ENCODE measurements at places on chromosomes 7 and 10.

DNA sequence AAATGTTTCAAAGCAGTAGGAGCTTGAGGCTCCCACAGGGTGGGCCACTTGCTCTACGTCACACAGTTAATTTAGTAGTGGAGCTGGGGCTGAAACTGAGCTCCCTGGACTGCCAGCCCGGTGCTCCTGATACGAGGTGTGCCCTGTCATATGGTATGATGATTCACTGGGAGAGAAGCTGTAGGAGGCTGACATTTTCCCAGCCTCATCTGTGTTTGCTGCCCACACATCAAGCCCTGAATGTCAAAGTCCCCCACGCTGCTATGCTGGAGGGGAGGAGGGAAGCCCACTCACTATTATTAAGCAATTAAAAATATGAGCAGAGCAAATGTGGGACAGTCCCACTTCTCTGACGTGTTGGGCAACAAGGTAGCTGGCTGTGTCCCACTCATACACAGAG is 81.2 kb upstream of the SORCS3 start:
- no peak for DNase-seq

- DNase-seq = no peak
Observed at GRCh38 chr10:30782157-30782536, 152.6 kb upstream of the LYZL2 start.

GRCh38 chr10:112875476-112876267 is 74.4 kb upstream of the TCF7L2 start:
- peak; percentile 36 for DNase-seq

DNA sequence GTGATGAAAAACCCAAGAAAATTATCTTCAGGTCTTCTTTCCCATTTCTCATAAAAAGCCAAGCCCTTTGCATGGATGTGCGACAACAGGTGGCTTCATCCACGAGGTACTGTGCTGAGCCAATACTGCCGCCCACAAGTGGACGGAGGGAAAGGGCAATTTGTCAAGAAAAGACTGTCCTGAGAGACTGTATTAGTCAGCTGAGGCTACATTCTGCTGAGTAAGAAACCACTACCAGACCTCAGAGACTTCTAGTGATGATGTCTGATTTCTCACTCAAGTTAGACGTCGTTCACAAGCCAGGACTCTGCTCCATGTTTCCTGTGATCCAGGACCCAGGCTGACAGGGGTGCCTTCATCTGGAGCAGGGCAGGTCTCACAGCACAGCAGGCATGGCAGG is 171.5 kb upstream of the CDCA7L start:
- DNase-seq = no peak

DNA sequence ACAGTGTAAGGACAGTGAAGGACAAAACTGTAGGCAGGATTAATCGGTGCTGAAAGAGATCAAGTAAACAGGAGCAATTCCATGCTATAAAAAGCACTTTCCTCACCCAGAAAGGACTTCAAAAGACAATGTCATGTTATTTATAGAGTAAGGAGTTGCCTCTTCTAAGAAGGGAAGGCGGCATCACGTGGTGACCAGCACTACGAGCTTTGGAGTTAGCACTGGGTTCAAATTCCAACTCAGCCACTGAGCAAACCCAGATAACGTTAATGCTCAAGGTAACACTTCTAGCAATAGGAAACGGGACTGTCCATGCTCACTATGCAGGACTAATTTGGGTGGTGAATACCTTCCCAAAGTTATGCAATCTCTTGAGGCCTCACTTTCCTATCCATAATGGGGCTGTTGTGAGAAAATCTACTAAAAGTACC is 715 bp upstream of the PANK1 start:
- no peak for DNase-seq

- DNase-seq = no peak
Observed at GRCh38 chr7:44057849-44058758, 7.3 kb downstream of the PGAM2 start.

DNA sequence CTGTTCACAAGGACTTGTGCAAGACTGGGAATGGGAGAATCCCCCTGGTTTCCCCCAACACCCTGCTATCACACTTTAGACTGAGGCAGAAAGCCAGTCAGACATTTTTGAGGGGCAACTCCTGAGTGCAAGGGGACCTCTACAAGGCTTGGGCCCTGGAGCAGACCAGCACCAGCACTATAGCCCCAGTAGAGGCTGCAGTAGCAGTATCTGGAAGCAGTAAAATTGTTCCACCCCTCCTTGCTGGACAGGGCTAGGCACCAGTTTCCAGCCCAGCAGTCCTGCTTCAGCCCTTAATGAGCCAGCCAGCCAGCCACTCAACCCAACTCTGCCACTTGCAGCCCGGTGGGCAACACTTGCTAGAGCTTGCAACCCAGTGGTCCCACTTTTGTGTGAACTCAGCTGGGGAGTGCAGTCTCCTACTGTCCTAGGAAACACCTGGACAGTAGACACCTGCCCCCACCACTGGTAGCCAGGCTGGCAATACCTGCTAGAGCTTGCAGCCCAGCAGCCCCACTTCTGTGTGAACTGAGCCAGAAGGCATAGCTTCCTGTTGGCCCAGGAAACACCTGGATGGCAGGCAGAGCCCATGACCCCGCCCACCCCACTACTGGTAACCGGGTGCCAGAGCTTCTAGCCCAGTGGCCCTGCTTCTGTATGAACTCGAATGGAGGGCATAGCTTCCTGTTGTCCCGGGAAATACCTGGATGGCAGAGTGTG is 65.0 kb downstream of the FBXL13 start:
- DNase-seq = no peak

DNA sequence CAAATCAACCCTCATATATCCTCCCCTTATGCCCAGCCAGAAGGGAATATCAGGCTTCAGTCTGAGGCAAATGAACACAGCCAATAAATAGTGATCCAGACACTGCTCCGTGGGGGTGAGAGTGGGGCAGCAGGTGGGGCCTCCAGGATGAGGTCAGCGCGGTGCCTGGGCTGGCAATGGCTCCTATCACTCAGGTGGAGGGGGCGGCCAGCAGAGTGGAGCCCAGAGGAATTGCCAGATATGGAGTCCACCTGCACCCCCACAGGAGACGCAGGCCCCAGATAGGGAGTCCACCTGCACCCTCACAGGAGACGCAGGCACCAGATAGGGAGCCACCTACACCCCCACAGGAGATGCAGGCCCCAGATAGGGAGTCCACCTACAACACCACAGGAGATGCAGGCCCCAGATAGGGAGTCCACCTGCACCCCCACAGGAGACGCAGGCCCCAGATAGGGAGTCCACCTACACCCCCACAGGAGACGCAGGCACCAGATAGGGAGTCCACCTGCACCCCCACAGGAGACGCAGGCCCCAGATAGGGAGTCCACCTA is 78.0 kb upstream of the PPP2R2D start:
- no peak for DNase-seq

- DNase-seq = peak; percentile 46
Observed at GRCh38 chr10:60430836-60431597, 41.3 kb upstream of the ANK3 start.

- DNase-seq = no peak
Observed at GRCh38 chr7:157488966-157489365, 152.2 kb downstream of the DNAJB6 start.

- DNase-seq = no peak
Observed at GRCh38 chr10:55058800-55059199, 257.8 kb upstream of the PCDH15 start.

GRCh38 chr7:38394660-38395059 is 121.2 kb upstream of the TARP start:
- DNase-seq = no peak

GRCh38 chr7:112143136-112143535 is 63.1 kb downstream of the DOCK4 start:
- DNase-seq = peak; percentile 89

- DNase-seq = peak; percentile 85
Observed at GRCh38 chr7:30789334-30789711, 18.1 kb downstream of the MINDY4 start.

DNA sequence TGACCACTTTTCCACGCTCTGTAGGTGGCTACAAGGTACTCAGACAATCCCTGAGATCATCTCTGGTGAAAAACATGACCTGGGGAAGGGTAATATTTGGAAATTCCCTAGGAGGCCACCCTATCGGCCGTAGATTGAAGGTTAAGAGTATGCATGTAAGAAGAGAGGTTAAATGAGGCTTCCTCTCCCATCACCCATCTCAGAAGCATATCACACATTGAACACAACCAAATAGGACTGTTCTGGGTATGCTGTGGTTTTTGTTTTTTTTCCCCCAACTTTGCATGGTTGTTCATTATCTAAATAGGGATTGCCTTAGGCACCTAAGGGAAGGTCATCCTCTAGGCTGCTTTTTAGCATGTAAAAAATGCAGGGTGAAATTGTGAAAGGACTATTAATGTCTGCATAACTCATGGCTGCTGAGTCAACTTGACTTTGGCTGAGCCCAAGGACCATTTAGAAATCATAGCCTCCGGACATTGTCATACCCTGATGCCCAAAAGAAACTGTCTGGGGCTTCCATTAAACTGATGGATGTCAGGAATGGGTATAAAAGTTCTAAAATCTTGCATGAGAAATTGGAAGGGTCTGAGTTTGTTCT is 24.7 kb upstream of the ST8SIA6 start:
- no peak for DNase-seq

GRCh38 chr7:157009778-157010587 is 480 bp downstream of the MNX1 start:
- DNase-seq = no peak

GRCh38 chr7:149217570-149217969 is 21.9 kb upstream of the ZNF212 start:
- DNase-seq = no peak

- no peak for DNase-seq
Observed at GRCh38 chr7:139728203-139728602, 49.6 kb downstream of the HIPK2 start.

DNA sequence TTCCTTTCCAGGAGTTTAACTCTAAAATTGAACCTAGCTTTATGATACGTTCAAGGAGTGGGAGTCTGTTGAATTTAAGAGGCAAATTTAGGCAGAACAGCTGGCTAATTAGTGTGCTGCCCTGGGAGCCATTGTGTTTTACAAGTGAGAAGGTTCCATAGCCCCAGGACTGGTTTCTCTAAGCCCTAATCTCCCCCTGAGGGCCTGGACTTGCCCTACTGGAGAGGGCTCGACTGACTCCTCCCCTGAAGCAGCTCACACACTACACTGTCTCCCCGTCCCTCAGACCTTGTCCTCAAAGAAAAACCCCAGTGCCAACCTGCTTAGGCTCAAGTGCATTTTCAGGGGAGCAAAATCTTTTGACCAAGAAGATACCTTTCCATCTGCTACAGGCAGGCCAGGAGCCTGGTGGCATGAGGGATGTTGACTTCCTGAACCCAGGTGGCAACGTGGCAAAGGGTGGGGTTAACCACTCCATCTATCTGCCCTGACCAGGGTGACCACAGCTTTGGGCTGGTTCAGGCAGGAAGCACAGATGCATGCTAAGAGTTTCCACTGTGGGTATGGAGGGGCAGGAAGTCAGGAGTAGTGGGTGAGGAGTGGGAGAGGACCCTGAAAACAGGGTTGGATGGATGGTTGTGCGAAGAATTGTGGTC is 68.9 kb upstream of the CARD11 start:
- DNase-seq = no peak

GRCh38 chr10:102202386-102202785 is 23.7 kb upstream of the ELOVL3 start:
- no peak for DNase-seq

DNA sequence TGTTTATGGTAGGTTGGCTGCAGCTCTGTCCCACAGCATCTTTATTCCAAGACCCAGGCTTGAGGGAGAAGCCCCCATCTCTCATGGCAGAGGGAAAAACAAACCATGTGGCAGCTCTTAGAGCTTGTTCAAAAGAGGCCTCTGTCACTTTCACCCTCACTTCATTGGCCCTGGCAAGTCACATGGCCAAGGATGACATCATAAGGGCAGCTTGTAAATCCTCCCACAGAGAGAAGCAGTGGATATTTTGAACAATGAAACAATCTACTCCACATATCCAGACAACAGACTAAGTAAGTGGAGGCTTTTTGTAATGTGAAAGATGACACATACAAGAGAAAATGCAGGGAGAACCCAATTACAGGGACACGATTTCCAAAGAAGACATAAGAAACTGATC is 108.1 kb downstream of the GRID1 start:
- peak; percentile 1 for DNase-seq

DNA sequence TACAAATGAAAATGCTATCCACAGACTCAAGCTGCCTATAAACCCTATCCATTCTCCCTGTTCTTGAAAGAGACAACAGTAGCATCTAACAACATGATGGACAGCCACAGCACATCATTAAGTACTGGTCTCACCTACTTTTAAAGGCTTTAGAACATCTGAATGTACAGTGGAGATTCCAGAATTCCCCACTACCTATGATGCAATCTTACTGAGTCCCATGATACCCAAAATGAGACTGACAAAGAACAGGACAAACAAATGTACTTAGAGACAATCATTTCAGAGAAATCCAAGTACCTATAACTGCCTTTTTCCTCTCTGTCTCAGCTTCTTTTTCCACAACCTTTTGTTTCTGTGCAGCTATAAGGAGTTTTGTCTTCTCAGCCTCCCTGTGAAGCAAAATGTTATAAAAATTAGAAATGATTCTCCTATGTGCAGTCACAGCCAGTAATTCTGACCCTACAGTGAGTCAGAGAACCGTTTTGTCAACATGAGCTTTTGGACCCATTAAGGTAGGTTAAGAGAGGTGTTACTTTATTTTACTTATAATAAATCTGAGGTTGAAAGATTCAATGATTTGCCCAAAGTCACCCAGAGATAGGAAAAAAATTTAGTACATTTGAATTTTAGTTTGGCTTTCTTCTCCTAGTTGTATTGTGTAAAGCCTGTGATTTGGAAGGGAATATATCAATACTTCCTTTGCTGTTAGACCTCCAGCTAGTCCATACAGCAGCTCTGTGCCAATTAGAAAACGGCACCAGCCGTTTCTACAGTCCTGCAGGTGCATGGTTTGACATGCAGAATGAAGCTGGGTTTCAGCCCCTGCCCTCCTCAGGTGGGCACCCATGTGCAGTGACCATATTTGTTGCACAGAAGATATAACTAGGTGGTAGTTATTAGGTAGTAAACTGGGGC is 21.9 kb downstream of the ERLIN1 start:
- DNase-seq = no peak

DNA sequence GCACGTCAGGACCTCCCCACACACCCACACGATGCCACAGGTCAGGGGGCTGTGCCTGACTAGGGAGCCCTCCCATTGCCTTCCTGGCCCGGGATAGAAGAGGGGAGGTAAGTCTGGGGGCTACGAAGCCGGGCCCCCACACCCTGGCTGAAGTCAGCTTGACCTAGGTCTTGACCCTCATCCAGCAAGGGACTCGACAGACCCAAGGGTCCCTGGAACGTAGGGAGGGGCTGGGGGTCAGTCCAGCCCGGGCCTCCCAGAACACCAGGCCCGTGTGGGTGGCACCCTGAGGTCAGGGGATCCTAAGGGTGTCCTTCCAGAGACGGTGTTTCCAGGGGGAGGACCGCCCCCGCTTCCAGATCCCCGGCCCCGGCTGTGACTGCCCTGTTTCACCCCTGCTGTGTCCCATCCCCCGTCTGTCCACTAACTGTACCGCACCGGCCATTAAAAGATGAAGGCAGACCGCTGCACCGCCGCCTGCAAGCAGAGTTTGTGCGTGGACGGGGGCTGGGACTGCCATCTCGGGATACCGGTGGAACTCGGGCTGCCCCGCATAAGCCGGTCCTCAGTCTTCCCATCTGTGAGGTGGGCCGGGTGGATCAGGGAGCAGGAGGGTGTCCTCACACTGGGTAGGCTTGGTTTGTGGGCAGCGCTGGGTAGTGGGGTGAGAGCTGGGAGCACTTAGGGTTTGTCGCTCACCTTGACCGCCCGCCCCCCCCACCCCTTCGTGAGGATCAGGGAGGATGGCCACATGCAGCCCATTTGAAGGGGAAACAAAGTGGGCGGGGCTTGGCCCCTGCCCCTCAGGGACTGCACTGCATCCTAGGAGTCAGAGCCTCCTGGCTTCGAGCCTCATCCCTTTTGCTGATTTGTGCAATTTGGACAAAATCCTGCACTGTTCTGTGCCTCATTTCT is 21.1 kb downstream of the SLC29A4 start:
- no peak for DNase-seq

Measured in fibroblast of upper back skin (primary cell).